Non-pigmented ciliary epithelial cell (primary cell): ENCODE measurements at places on chromosomes 1 and 21.

DNA sequence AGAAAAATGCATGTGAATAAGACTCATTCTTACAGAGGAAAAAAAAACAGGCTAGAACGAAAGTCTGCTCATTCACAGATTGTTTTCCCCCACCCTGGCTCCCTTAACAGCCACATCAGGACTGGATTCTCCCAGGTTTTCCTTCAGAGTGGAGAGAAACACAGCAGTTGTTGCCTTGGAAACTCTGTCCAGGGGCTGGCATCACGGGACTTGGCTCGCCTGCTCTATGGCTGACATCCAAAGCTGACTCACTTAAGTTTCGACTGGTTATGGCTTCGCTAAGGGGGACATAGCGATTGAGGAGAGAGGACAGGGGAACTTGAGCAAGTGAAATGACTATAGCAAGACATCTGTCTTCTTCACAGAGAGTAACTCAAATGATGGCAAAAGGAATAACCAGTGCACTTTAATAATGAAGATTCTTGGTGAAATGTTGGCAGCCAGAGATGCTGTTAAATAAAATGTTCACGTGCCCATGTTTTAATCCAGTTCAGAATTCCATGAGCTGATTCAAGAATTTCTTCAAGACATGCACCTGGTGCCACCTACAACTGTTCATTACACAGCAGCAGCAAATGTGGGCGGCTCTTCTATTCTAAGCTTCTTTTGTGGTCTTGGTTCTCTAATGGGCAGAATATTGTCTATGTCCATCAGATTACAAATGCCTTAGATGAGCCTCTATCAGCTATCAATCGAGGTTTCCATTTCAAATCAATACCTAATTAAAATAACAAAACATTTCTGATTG lies 21.8 kb downstream of the MIS18A start:
- DNase-seq: peak; percentile 48

- no peak for DNase-seq
These were observed 13.9 kb downstream of the CCDC18 start for GRCh38 chr1:93194231-93194990.

- no peak for DNase-seq
These were observed 34.2 kb upstream of the ATP5PO start for GRCh38 chr21:33949516-33950430.

- no peak for DNase-seq
These were observed 324.8 kb upstream of the C1orf174 start for GRCh38 chr1:4224684-4225467.

GRCh38 chr1:203267347-203267846 lies 37.9 kb upstream of the BTG2 start:
- DNase-seq: no peak

DNA sequence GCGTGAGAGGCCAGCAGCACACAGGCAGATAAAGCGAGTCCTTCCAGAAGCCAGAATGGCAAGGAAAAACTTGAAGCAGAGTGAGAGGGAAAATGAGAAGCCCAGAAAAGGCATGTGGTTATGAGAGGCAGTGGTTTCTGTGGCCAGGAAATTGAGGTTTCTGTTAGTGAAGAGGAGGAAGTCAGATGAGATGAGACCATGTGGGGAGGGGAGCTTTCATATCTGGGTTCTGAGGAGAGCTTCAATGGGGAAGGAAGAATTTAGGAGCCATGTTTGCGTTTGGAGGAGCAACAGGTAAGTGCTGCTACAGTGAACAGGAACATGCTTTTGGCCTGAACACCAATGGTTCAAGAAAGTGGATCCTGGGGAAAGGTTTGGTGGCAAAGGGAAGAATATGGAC lies 6.1 kb upstream of the CD1A start:
- DNase-seq: no peak

- no peak for DNase-seq
These were observed 90.9 kb downstream of the TMEM200B start for GRCh38 chr1:29032841-29033240.
